ENCODE measurements at places on chromosomes 7 and 10.

GRCh38 chr10:77925795-77926565, 575 bp downstream of the DLG5 start:
- peak; percentile 62 for DNase-seq

GRCh38 chr7:45220846-45221618, 63.4 kb downstream of the RAMP3 start:
- no peak for DNase-seq

DNA sequence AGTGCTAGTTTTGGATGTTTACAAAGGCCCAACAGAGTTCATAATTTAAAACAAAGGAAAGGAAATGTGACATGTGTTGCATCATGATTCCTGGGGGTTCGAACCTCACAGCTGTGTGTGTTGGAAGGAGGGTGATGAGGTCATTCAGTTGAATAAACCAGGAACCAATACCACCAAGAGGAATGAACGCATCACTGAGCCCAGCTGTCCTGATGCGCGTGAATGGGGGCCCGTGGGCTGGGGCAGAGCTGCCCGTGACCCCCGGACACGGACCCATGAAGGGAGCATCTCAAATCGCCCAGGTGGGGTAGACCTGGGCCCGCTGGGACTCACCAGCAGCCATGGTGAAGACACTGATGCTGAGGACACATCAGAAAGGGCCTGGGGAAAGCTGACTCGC, 33.0 kb downstream of the BRI3 start:
- no peak for DNase-seq

GRCh38 chr7:109354000-109354399, 784.3 kb downstream of the DNAJB9 start:
- DNase-seq, result no peak

DNA sequence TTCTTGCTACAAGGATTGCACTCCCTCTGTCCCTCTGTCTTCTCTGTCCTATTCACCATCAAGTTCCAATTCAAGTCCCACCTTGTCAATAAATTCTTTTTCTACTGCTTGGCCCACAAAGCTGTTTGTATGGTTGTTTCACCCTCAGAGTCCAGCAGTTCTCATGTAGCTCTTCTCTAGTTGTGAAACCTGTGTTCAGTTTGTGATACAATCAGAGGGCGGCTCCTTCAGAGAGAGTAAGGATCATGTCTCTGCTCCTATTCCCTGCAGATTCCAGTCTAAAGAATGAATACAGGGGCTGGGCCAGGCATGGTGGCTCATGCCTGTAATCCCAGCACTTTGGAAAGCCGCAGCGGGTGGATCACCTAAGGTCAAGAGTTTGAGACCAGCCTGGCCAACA, 126.6 kb upstream of the BET1 start:
- DNase-seq, result peak; percentile 10

DNA sequence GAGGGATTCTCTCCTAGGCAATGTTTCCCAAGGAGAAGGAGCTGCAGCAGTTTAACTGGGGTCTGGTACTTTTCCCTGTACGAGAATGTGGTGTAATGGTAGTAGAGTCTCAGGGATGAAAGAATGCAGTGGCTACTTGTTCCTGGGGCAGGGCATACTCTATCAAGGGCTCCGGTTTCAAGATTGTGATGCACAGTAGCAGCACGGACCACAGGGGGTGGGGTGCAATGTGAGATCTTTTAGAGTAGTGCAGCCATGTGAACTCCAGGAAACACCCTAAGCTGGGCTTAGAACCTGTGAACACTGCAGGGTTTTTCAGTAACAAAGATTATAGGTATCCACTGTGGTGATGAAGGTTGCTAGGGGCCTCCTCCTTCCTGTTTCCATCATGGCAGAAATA, 903.9 kb downstream of the NRG3 start:
- DNase-seq, result no peak

GRCh38 chr7:41130086-41130485, 572.8 kb downstream of the INHBA start:
- DNase-seq, result no peak

- DNase-seq, result no peak
Measured at GRCh38 chr10:6780008-6780677, 200.1 kb upstream of the PRKCQ start.

DNA sequence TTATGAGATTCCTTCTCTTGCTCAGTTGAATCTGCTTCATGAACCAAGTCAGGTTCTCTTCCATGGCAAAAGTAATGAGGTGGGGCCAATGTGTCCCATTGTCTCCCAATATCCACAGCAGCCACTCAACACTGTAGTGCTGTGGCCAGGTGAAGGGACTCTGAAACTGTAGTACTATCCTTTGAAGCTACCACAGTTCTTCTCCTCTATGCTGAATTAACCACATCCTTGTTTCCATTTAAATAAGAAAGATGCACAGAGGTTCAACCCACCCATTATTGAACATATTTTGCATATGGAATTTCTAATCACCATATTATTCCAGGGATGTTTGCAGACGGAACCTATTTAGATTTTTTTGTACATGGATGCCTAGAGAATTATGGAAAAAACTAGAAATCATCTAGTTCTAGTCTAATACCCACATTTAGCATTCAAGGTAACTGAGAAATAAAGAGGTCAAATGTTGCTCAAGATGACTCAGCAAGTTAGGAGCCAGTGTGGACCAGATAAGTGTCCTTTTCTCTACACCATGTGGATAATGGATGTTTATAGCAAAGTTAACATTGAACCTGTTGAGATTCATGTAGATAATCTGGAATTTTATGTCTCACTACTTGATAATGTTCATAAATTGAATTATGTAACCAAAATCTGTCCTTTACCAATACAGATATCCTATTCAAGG, 64.5 kb downstream of the LRRTM3 start:
- DNase-seq, result no peak

All from T47D (cell line).